ENCODE measurements at places on chromosomes 11 and 22.

DNA sequence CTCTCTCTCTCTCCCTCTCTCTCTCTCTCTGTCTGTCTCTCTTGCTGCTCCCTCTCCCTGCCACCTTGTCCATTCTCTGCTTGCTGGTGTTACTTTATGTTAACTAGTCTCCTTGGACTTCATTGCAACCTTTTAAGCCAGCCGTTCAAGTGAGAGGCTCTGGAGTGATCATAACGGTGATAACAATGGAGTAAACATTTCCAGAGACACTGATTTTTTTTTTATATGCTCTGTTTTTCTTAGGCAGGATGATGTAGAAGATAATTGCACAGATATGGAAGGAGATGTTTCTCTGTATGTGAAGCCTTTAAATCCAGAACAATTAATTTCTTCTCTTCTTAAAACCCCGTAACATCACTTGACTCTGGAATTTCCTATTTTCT, 287.7 kb downstream of the TMEM135 start:
- no peak for DNase-seq

DNA sequence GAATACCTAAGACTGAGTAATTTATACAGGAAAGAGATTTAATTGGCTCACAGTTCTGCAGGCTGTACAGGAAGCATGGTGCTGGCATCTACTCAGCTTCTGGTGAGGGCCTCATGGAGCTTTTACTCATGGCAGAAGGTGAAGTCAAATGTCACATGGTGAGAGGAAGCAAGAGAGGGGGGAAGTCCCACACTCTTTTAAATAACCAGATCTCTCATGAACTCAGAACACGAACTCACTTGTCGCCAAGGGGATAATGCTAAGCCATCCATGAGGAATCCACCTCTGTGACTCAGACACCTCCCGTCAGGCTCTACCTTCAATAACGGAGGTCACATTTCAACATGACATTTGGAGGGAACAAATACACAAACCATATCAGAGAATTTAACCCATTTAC, 42.2 kb downstream of the BIRC2 start:
- no peak for DNase-seq

DNA sequence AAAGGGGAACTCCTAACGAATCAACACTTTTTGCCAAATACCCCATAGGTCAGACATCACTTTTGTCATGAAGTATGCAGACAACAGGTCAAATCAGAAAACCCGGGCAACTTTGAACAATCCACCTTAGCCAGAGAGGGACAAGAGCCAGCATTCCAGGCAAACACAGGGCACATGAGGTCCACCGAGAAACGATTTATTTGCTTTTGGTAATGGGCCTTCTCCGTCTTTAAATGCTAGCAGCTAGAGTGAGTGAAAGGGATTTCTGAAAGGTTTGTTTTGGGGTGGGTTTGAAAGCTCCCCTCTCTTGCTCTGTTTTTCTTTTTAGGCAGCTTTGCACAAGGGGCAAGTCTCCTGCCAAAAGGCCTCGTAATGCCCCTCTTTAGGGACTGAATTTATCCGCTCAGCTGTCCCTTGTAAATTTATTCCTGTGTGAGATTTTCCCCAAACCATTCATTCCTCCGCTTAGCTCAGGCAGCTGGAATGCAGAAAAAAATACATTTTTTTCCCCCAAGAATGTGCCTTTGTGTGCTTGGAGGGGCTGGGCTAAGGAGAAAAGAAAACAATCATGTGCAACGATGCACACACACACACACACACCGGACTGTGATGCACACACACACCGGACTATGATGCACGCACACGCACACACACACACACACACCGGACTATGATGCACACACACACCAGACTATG, 196.9 kb downstream of the SNX19 start:
- DNase-seq = no peak

DNA sequence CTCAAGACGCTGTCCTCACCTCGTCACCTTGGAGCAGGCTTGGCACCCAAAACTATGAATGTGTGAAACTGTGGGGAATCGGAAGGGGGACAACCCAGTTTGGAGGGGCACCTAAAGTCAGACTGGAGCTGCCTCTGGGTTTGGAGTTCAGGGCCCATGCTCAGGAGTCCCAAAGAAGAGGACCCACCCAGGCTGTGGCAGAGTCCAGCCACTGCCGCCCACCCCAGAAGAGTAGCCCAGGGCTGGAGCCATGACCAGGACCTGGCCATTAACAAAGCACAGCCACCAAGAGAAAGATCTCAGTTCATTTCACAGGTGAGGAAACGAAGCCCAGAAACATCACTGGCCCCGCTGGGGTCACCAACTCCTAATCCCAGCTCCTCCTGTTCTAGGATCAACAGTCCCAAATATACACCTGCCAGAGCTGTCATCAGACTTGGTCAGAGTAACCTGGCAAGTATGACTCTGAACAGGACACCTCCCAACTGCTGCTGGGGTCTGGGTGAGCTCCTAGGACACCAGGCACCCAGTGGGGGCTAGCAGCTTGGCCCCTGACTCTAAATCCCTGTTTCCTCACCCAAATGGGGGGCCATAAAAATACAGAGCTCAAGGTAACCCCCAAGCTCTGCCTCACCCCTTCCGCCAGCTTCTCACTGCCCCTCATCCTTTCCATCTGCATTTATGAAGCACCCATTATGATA, 2.7 kb downstream of the RAB3IL1 start:
- DNase-seq = no peak

- DNase-seq = no peak
These were observed 62.1 kb downstream of the ADAMTS15 start for GRCh38 chr11:130510407-130511006.

DNA sequence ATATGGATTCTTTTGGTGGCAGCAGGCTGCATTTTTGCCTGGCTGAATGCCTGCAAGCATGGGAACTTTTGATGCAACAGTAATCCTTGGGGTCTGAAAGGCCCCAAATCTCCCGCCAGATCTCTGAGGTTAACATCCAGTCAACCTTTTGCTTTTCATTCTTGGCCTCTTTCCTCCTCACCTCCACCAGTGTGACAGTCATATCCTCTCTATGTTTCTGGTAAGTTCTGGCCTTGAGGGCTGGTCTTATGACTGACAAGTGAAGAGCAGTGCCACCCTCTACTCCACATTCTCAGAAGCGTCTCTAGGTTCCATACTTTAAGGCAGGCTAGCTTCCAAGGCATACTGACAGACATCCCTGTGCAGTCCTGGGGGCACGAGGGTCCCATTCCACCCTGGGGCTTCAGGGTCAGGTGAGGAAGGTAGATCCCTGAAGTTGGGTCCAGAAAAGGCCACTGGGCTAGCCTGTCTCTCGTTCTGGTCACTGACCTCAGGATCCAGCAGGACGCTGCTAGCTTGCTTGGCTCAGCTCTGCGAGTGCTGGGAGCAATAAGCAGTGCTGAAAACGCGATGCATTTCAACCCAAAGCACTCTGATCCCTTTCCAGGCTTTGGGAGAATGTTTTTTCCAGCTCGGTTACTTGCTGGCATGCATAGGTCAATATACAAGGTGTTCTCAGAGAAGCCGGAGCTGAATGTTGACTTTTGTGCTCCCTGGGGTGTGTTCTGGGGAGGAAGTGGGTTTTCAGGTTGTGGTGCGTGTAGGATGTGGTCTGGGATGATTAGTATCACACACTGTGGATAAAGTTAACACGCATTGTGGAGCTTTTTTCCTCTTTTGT, 75.2 kb downstream of the PTPRJ start:
- peak; percentile 55 for DNase-seq

DNA sequence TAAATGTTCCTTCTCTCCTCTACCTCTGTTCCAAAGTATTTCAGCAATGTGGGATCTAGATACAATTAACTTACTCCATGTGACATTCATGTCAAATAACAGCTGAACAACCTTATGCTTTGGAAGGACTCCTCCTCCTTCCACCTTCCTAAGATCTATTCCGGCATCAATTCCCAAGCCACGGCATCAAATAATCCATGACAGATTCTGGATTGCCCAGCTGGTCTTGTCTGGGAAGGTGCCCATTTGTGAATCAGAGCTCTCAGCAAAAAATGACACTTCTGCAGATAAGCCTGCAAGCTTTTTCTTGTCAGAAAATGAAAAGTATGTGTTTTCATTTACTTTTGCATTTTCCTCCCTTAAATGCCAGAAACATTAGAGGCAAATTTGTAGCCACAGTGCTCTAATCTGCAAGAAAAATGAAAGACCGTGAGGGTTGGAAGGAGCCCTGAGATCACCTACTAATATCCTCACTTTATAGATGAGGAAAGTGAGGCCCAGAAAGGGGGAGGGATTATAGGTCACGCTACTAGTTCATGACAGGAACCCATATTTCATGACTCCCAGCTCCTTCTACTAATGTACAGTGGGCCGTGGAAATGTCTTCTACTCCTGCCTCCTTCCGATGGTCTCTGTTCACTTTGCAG, 124.0 kb downstream of the ME3 start:
- DNase-seq = no peak

DNA sequence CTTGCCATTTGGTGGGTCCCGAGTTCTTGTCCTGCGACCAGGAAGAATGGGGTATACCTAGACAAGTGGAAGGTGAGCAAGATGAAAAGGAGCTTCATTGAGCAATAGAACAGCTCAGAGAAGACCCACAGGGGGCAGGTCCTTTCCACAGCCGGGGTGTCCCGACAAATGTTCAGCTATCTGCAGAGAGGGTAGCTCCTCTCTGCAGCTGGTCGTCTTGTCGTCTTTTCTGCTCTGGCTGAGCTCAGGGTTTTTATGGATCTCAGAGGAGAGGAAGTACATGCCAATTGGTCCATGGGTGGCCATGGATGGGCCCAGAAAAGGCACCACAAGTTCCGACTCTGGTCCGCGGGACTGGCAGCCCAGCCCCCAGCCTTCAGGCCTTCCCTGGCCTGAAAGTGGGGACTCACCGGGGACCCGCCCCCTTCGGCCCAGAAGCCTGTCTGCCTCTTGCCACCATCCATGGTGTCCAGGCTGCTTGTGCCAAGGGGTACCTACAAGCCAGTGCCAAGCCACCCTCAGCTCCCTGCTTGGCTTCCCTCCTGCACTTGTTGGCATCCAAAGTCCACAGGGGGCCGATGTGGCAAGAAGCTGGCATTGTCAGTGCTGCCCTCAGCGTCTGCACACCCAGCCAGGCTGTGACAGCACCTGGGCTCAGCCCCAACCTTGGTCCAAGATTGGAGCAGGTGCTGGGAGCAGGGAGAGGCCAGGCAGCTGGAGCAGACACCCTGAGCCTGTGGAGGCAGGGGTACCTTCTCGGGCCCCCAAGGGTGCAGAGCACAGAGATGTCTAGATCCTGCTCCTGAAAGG, 438.9 kb downstream of the TBC1D22A start:
- DNase-seq = no peak

- no peak for DNase-seq
These were observed 118.9 kb upstream of the NECTIN1 start for GRCh38 chr11:119847853-119848252.

DNA sequence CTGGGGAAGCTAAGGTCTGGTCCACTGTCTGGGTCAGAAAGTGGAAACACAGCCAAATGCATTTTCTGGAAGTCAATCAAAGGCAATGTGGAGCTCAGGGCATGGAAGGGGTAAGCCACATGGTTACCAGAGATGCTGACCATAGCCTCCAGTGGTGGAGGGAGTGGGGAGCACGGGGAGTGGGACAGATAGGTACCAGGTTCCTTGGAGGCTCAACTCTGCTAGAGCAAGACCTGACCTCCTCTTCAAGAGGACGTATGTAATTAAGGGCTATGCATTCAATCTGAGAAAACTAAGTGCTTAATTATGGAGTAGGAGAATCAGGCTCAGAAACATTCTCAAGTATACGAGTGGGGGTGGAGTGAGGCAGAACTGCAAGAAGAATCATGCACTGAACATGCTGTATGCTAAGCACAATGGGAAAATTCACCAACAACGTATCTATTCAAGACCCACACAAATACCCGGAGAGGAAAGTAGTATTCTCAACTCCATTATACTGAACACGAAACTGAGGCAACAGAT, 65.2 kb upstream of the PHOX2A start:
- no peak for DNase-seq

GRCh38 chr22:28054819-28055208, 135.8 kb upstream of the PITPNB start:
- DNase-seq = no peak

- DNase-seq = peak; percentile 40
These were observed 5.2 kb downstream of the FXYD2 start for GRCh38 chr11:117819096-117820040.

- DNase-seq = no peak
These were observed 5.4 kb upstream of the IGLL5 start for GRCh38 chr22:22882033-22882717.

- DNase-seq = peak; percentile 17
These were observed 615.4 kb upstream of the B3GAT1 start for GRCh38 chr11:135027461-135027860.

- DNase-seq = peak; percentile 40
These were observed 925 bp upstream of the KCNJ11 start for GRCh38 chr11:17389211-17389956.

- no peak for DNase-seq
These were observed 303.6 kb downstream of the KIRREL3 start for GRCh38 chr11:126696982-126697381.
